Ascending aorta (tissue), 2 donors: ENCODE measurements at places on chromosomes 13 and 19. TPM values are rescaled to one million over a fixed set of nuclear protein-coding genes. Genes with fewer than 3 reads are reported as not detected.

DNA sequence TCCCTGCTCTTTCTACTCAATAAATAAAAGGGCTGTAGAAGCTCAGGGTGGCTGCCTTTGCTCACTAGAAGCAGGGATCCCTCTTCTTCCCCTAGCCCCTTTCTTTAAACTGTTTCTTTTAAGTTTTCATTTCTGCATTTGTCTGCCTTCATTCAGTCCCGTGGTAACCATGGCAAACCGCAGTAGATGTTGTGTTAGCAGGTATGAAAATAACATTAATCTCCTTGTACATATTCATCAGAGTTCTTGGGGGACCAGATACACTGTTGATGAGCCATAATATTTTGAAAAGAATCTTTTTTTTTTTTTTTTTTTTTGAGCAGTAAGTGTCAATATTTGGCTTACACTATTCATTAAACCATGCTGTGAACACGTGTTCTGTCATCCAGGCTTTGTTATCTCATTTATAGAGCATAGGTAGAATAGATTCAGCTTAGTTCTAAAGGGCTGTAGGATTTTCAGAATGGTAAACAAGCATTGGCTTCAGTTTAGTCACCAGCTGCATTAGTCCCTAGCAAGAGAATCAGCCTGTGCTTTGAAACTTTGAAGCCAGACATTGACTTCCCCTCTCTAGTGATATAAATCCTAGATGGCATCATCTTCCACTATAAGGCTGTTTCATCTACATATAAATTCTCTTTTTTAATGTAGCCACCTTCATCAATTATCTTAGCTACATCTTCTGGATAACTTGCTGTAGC lies 59.4 kb upstream of the SPRY2 start:
- H3K4me3 ChIP-seq: no peak overlapping the region
- H3K27me3 ChIP-seq: no peaks in the 10 kb centered on the region
- DNase-seq: no peak
- no peak overlapping the region for H3K27ac ChIP-seq

DNA sequence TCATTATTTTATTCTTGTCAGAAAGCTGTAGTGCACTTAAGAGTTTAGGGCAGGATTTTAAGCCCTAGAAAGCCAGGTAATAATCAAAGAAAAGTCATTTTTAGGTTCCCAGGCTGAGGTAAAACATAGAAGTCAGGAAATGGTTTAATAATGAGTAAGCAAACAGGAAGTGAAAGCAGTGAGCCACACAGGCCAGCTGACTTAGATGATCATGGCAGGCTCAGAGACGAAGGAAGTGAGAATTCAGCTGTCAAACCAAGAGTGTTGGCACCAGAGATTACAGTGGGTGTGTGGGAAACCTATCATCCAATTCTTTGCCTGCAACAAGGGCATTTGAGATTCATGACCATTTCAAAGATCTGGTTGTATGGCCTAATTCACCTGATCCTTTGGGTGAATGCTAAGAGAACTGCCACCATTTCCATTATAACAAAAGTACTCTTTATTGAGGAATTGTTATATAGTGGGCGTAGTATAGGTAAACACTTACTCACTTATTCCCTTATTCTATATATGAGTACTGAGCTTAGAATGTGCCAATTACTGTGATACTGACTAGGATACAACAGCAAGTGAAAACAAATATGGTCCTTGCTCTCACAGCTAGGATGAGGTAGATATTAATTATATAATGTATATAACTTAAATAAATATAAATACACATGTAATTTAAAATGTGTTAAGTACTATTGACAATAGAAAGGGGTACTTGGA lies 103.7 kb upstream of the EDNRB start:
- peak; percentile 63 for DNase-seq
- no peaks in the 10 kb centered on the region for H3K4me1 ChIP-seq
- no peaks in the 10 kb centered on the region for H3K27me3 ChIP-seq
- no peak overlapping the region for H3K27ac ChIP-seq
- no peak overlapping the region for H3K4me3 ChIP-seq

GRCh38 chr13:73708393-73708985 lies 425.7 kb downstream of the KLF12 start:
- no peaks in the 10 kb centered on the region for H3K4me1 ChIP-seq
- H3K4me3 ChIP-seq: no peak overlapping the region
- H3K27me3 ChIP-seq: no peaks in the 10 kb centered on the region
- DNase-seq: no peak
- H3K36me3 ChIP-seq: no peaks in the 10 kb centered on the region

DNA sequence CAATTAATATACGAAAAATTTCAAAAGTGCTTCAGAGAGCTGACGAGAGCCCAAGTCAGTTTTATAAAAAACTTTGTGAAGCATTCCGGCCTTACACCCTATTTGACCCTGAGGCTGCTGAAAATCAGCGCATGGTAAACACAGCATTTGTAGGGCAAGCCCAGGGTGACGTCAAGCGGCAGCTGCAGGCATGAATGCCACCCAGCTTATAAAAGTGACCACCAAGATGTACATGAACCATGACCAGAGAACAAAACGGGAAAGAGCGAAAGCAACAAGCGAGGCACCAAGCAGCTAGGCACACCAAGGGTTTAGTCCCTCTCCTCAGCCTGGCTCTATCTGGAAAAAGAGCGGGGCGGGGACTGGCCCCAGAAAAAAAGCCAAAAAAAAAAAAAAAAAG lies 6.0 kb downstream of the SIGLEC11 start:
- H3K27ac ChIP-seq: no peak overlapping the region
- no peaks in the 10 kb centered on the region for H3K27me3 ChIP-seq
- H3K4me1 ChIP-seq: peaks cover 10% of the 10 kb centered on the region
- no peak overlapping the region for H3K4me3 ChIP-seq
- no peak for DNase-seq

- H3K36me3 ChIP-seq: peaks cover 47% of the 10 kb centered on the region
- no peaks in the 10 kb centered on the region for H3K27me3 ChIP-seq
- DNase-seq: no peak
- H3K4me1 ChIP-seq: peaks cover 3% of the 10 kb centered on the region
Measured at GRCh38 chr19:34454091-34454490, 25.9 kb downstream of the UBA2 start.

DNA sequence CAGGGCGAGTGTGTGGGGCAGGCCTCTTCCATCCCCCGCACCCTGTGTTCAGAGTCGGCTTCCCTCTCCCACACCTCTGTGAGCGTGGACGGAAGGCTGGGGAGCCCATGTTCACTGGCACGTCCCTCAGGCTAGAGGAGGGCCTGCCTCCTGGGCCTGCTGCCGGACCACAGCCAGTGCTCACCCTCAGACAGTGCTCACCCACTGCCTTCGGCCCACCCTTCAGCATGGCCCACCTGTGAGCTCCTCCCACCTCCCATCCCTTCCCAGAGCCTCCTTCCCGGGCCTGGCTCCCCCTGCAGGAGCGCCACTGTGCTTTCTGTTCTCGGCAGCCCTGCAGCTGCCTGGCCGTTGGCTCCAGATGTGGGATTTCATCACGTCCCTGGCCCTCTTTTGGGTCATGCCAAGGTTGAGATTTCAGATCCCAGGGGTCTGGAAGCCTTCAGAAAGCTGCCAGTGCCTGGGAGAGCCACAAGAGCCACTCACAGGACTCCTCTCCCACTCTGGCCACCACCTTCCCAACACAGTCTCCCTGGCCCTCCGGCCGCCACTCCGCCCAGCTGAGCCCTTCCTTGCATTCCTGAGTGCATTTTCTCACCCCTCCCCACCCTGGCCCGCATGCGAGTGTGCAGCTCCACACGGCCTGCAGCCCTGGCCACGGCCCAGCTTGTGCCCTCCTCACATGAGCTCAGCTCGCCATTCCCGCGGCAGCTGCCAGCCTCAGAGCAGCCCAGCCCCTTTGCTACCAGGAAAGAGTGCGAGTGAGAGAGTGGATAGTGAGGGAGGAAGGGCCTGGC lies 25.3 kb downstream of the CAPN12 start:
- H3K4me1 ChIP-seq: peaks cover 13% of the 10 kb centered on the region
- H3K4me3 ChIP-seq: no peak overlapping the region
- H3K27ac ChIP-seq: peak overlapping the region; percentile 76

ZNF575 gene
- total RNA-seq: not detected

- H3K4me1 ChIP-seq: no peaks in the 10 kb centered on the region
- peak overlapping the region; percentile 27 for H3K4me3 ChIP-seq
- no peaks in the 10 kb centered on the region for H3K27me3 ChIP-seq
- H3K36me3 ChIP-seq: no peaks in the 10 kb centered on the region
- H3K27ac ChIP-seq: no peak overlapping the region
- DNase-seq: no peak
Measured at GRCh38 chr19:6767081-6767356, 216 bp downstream of the SH2D3A start.

SOX1 gene
- not detected for total RNA-seq

GRCh38 chr19:33211794-33212435 lies 13.7 kb downstream of the SLC7A10 start:
- no peak overlapping the region for H3K27ac ChIP-seq
- DNase-seq: no peak
- peaks cover 7% of the 10 kb centered on the region for H3K36me3 ChIP-seq
- H3K27me3 ChIP-seq: no peaks in the 10 kb centered on the region
- H3K4me3 ChIP-seq: no peak overlapping the region
- no peaks in the 10 kb centered on the region for H3K4me1 ChIP-seq

DNA sequence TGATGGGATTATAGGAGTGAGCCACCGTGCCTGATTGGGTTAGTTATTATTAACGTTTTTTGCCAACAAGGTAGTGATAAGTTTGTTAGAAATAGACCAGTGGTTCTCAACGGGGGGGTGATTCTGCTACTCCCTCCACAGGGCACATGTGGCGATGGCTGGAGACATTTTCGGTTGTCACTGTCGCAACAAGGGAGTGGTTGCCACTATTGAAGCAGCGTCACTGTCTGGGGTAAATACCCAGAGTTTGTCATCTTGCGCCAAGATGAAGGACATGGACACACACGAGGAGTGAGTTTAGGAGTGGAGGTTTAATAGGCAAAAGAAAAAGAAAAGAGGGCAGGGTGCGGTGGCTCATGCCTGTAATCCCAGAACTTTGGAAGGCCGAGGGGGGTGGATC lies 18.9 kb downstream of the ADGRE3 start:
- H3K27me3 ChIP-seq: no peaks in the 10 kb centered on the region
- no peak for DNase-seq
- H3K4me3 ChIP-seq: no peak overlapping the region
- no peaks in the 10 kb centered on the region for H3K36me3 ChIP-seq
- H3K27ac ChIP-seq: no peak overlapping the region

VSTM1 gene
- not detected for total RNA-seq

DNA sequence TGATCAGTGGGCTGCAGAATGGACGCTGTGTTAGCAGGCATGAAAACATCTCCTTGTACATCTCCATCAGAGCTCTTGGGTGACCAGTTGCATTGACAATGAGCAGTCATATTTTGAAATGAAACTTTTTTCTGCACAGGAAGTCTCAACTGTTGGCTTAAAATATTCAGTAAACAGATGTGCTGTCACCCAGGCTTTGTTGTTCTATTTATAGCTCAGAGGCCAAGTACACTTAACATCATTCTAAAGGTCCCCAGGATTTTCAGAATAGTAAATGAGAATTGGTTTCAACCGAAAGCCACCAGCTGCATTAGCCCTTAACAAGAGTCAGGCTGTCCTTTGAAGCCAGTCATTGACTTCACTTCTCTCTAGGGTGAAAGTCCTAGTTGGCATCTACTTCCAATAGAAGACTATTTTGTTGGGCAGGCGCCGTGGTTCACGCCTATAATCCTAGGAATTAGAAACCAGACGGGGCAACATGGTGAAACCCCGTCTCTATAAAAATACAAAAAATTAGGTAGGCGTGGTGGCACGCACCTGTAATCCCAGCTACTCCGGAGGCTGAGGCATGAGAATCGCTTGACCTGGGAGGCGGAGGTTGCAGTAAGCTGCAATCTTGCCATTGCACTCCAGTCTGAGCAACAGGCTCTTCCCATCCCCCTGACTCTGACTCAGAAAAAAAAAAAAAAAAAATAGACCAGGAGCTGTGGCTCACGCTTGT lies 7.9 kb upstream of the PDE4A start:
- peaks cover 6% of the 10 kb centered on the region for H3K27me3 ChIP-seq
- no peak overlapping the region for H3K4me3 ChIP-seq
- H3K27ac ChIP-seq: no peak overlapping the region
- DNase-seq: no peak

GRCh38 chr19:47863514-47863936 lies 4.5 kb downstream of the TPRX2 start:
- H3K27me3 ChIP-seq: no peaks in the 10 kb centered on the region
- no peaks in the 10 kb centered on the region for H3K4me1 ChIP-seq
- no peak overlapping the region for H3K4me3 ChIP-seq
- peak; percentile 78 for DNase-seq
